ENCODE measurements at places on chromosomes 11 and 22.

GRCh38 chr11:122045181-122045586 lies 70.8 kb downstream of the BLID start:
- DNase-seq = no peak

DNA sequence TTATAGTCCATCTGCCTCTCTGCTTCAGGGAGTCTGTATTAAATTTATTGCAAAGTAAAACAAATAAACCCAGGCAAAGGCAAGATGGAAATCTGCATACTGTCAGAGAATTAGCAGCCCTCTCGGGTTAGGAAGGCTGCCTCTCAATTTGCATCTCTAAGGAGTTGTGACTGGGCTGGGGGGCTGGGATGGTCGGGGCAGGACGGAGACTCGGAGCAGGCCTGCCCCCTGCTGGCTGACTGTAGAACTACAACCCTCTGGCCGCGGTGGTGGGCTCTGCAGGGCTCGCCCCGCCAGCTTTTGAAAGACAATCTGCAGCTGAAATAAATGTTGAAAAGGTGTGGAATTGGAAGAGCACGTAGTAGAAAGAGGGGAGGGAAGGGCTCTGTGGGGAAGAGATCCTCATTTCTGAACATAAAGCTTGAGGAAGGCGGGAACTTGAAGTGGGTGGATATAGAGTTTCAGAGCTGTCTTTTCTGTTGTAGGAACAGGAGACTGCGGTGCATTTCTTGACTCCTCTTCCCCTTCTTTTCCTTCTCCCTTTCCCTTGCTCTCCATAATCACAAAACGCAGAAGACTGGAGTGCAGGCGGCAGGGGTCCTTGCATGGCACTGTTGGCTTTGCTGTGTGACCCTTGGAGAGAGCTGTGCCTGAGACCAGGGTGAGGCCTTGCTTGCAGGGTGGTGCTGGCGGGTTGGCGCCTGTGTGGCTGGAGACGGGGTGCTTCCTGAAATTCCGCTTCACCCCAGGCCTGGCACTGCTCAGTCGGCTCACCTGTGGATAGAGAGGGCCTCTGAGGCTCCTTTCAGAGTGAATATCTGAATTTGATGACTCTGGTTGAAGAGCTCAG lies 22.6 kb upstream of the PKNOX2 start:
- DNase-seq = no peak

- DNase-seq = no peak
Measured at GRCh38 chr11:119339589-119340334, 921 bp downstream of the C1QTNF5 start.

DNA sequence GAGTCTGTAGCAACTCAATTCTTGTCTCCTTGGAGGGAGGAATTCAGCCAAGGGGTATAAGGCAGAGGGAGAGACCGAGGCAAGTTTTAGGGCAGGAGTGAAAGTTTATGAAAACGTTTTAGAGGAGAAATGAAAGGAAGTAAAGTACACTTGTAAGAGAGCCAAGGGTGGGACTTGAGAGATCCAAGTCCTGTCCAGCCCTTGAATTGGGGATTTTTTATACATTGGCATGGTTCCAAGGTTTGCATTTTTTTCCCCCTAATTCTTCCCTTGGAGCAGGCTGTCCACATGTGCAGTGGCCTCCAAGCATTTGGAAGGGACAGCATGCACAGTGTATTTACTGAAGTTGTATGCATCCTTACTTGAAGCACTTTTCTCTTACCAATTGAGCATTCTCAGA lies 192.1 kb downstream of the LUZP2 start:
- no peak for DNase-seq

DNA sequence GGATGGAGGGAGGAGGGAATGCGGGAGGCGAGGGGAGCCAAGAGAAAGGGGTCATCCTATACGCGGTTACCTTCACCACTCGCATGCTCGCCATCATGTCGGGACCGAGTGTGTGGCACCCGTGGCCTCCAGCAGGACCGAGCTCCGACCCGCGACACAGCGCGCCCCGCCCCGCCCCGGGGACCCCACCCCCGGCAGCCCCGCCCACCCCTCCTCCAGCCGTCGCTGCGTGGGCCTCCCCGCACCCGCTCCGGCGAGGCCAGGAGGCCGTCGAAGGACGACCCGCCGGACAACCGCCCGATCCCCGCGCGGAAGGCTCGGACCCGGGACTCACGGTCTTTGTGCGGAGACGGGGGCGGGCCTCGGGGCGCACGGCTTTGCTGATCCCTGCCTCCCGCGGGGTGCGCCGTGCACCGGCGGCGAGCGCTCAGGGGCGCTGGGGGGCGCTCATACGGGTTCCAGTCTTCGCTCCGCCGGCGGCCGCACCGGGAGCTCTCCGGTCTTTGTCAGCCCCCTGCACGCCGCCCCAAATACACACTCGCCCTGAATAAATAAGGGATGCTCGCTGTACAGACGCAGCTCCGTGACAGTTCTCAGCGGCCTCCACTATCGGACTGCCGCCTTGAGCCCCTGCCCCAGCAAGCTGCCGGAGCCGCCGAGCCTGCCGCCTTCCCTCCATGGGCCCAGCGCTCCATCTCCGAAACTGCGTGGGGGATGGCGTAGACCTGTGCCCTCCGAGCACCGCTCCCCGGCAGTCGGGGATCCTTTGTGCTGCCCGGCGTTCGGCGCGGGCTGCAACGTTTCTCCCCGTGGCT lies at the start of gene UBE2L6:
Gene UBE2L6 (minus strand): TSS at position 158 of the 815 bp plus-strand sequence. CDS start 61 bp downstream, at position 97.
- no peak for DNase-seq

- DNase-seq = peak; percentile 5
Measured at GRCh38 chr11:19499999-19500398, 212.6 kb upstream of the NAV2 start.

GRCh38 chr11:35336726-35337125 lies 82.6 kb downstream of the SLC1A2 start:
- DNase-seq = no peak

GRCh38 chr11:60528934-60529333 lies 13.7 kb downstream of the MS4A13 start:
- DNase-seq = no peak

Measured in fibroblast of the conjunctiva (primary cell).